Activated CD4-positive, alpha-beta memory T cell treated with anti-CD3 and anti-CD28 coated beads for 36 hours (primary cell): ENCODE measurements at places on chromosomes 16 and 17. TPM values are rescaled to one million over a fixed set of nuclear protein-coding genes. Genes with fewer than 3 reads are reported as not detected.
A peak's percentile ranks its signal among the peaks of the same experiment; 100 is the strongest.

- DNase-seq: peak; percentile 63
These were observed at the start of gene CLDN6 for GRCh38 chr16:3017794-3018506. Gene CLDN6 (minus strand): TSS chr16:3018183. CDS start chr16:3016021, 2,162 bp downstream.

DNA sequence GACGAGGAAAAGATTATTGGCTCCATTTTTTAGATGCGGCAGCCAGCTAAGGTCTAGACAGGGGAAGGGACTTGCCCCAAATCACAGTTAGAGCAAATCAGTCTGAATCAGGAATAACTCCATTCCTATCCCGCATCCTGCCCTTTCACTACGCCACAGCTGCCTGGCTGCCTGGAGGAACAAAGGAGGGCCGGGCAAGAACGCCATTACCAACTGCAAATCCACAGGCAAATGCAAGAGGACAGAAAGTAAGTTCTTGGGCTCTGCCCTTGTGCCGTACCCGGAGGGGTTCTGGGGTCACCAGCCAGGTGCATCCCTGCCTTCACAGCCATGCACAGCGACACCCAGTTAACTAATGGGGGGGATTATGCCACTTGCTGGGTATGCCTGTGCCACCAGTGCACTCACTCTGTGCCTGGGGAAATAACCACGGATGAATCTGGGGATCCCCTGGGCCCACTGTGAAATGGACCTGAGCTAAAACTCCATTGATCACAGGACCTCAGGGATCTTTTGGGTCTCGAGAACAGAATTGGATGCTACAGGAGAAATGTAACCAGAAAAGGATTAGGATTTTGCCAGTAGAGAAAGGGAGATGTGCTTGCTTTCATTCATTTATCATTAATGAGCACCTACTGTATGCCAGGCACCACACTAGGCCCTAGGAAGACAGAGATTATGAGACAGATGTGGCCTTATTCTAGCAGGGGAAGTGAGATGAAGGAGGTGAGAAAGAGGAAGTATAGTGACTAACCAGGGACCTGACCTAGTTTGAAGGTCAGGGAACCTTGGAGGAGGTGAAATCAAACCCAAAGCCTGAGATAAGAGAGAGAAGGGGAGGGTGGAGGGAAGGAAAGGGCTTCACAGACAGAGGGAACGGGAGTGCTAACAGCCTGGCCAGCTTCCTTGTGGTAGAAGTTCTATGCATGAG lies 17.7 kb downstream of the BCL7C start:
- DNase-seq: peak; percentile 38

- no peak for DNase-seq
These were observed 96.4 kb downstream of the MSI2 start for GRCh38 chr17:57352665-57353175.

DNA sequence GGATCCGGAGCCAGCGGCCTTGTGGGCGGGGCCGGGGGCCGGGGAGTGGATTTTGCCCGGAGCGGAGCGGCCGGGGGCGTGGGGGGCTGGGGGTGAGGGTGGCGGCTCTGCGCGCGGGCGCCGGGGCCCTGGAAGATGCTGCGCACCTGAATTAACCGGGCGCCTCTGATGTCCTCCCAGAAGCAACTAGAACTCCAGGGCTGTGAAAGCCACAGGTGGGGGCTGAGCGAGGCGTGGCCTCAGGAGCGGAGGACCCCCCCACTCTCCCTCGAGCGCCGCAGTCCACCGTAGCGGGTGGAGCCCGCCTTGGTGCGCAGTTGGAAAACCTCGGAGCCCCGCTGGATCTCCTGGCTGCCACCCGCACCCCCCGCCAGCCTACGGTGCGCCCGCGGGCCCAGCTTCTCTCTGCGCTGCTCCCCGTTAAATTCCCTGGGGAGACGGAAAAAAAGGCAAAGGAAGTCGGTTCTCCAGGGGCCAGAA lies 549 bp downstream of the SLC26A11 start:
- peak; percentile 19 for DNase-seq

- DNase-seq: no peak
These were observed 10.9 kb upstream of the GINS2 start for GRCh38 chr16:85699628-85700027.

GRCh38 chr17:44402564-44403172 lies 13.2 kb upstream of the ITGA2B start:
- DNase-seq: no peak

- DNase-seq: no peak
These were observed 15.4 kb downstream of the SCO1 start for GRCh38 chr17:10681866-10682446.

- DNase-seq: no peak
These were observed 76.2 kb upstream of the CDC42EP4 start for GRCh38 chr17:73387746-73388577.

DNA sequence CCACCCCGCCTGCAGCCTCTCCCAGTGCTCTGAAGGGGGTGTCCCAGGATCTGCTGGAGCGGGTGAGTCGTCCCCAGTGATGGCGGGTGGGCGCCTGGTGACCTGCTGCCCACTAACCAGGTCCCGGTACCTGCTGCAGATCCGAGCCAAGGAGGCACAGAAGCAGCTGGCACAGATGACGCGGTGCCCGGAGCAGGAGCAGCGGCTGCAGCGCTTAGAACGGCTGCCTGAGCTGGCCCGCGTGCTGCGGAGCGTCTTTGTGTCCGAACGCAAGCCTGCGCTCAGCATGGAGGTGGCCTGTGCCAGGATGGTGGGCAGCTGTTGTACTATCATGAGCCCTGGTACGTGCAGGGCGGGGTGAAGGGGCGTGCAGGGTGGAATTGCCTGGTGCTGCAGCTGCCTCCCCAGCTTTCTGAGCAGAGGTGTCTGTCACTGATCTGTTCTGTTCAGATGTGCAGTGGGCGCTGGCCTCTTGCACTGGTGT lies 3.6 kb downstream of the CDT1 start:
- no peak for DNase-seq

- peak; percentile 51 for DNase-seq
These were observed 10.0 kb upstream of the CD300LD start for GRCh38 chr17:74601944-74602572.

GRCh38 chr17:51132964-51133319 lies 12.3 kb upstream of the SPAG9 start:
- no peak for DNase-seq

DNA sequence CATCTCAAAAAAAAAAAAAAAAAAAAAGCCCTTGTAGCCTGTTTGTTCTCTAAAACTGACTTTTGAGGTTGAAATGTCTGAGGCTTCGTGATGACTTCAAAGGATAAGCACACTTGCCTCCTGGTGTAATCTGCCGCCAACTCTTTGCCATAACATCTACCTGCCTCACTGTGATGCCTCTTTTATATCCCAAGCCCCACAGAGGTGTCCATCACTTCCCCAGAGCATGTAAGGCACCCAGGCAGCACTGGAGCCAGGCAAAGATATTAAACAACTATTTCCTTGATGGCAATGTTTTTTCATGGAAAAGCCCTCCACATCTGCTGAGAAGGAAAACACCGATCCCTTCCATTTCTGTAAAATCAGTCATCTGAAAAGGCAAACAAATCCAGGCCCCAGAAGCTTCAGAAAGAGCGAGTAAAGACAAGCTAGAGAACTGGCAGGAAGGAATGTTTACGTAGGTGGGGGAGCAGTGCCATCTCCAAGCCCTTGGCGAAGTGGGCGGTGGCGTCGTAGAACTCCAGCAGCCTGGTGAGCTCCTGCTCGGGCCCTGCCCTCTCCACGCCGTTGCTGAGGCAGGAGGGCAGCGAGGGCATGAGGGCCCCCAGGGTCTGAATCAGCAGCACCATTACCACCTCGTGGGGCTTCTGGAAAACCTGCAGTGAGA lies 28.6 kb downstream of the COG7 start:
- no peak for DNase-seq

- DNase-seq: no peak
These were observed 39.4 kb upstream of the DHX8 start for GRCh38 chr17:43444223-43445008.

GRCh38 chr17:57357392-57357784 lies 101.1 kb downstream of the MSI2 start:
- no peak for DNase-seq

GRCh38 chr16:49632086-49632794 lies 223.7 kb downstream of the ZNF423 start:
- DNase-seq: no peak

DNA sequence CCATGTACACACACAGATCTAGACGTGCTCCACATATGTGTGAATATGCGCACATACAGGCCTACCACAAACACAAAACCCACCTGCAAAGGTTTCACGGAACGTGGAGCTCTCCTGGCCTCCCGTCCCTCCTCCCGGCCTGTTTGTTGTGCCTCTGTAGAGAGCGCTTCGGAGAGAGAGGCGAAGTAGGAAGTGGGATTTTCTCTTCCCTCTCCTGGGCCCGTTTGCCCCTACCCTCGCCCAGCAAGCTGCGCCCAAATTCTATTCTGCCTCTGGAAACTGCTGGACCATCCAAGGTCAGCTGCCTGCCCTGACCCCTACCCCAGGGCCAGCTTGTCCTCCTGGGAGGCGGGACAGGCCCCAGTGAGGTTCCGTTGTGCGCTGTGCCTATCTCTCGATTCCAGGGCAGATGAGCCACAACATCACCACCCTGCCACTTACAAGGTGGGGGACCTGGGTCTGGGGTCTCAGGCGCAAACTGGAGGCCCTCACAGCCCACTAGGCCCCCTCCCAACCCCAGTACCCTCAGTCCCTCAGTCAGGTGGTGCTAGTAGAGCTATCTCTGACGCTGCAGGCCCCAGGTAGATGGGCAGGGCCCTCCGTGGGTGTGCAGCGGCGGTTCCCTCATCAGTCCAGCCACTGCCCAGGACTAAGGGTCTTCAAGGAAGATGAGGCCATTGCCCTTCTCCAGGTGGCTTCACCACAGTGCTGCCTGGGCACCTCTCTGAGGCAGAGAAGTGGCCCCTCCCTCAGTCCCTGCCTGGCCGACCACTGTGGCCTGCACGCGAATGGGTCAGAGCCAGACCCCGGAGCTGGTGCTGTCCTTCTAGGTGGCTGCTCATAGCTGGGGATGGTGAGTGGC lies 54.2 kb downstream of the BEAN1 start:
- DNase-seq: peak; percentile 5

DNA sequence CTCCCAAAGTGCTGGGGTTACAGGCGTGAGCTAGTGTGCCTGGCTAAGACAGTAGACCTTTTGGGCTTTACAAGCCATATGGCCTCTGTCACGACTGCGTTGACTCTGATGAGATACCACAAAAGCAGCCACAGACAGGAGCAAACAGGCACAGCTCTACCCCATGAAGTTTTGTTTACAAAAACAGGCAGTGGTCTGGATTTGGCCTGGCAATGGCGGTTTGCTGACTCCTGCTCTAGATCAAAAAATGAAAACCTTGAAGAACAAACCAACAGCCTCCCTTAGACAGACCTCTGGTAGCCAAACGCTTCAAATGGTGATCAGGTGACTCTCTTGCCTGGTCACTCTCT lies 20.7 kb downstream of the SLC43A2 start:
- DNase-seq: no peak

GRCh38 chr16:942436-943060 lies 28.2 kb downstream of the LMF1 start:
- no peak for DNase-seq

DNA sequence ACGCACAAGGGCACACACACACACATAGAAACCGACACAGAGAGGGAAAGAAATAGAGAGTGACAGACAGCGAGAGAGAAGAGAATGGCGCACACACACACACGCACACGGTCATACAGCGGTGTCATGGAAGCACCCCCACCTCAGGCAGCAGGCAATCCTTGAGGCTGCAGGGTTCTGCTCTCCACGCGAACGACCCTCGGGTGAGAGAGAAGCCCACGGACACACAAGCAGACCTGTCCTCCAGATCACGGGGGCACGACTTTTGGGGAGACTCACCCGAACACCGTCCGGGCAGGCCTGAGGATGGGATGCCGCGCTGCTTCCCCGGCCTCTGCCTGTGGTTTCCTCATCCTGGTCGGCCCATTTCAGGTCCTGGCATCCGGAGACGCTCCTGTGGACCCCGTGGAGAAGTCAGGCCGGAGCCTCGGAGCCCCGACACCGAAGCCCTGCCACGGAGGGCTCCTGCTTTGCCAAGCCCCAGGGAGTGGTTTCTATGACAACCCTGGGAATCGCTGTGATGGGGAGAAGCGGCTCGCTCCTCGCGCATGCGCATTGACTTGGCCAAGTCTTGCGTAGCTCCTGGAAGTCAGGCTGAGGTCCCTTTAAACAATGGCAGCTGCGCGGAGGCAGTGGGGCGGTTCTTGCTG lies 118.2 kb upstream of the KCNJ18 start:
- peak; percentile 58 for DNase-seq

DNA sequence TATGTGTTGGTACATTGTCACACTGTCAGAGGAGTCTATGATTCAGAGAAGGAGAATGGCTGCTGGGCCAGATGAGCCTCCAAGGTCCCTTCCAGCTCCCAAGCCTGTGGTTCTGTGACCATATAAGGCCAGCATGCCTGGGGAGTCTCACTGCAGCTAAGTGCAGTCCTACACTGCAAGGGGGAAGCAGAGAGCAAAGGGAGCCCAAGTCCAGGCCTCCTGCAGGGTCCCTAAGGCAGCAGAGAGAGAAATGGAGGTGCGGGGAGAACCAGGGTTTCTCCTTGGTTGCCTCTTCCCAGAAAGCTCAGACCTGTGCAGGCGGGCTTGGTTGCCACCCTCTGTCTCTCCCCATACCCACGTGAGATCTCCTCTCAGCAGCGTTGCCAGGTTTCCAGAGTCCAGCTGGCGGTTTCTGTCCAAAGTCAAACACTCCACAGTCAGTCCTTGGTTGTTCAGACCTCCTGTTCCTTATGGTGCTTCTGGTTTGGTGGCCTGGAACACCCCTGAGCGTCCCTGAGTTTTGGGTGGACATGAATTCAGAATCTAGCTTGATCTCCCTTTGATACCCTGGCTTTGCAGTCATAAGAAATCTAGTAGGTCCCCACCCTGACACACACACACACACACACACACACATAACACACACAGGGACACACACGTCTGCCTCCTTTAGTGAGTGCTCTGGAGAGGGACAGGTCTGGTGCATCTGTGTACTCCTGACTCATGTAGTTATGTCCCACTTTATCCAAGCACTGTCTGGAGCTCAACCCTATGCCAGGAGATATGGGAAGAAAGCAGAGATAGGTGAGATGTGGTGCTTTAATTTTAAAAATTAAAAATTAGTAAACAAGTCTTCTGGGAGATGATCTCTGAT lies 78.8 kb downstream of the GNAO1 start:
- no peak for DNase-seq

DNA sequence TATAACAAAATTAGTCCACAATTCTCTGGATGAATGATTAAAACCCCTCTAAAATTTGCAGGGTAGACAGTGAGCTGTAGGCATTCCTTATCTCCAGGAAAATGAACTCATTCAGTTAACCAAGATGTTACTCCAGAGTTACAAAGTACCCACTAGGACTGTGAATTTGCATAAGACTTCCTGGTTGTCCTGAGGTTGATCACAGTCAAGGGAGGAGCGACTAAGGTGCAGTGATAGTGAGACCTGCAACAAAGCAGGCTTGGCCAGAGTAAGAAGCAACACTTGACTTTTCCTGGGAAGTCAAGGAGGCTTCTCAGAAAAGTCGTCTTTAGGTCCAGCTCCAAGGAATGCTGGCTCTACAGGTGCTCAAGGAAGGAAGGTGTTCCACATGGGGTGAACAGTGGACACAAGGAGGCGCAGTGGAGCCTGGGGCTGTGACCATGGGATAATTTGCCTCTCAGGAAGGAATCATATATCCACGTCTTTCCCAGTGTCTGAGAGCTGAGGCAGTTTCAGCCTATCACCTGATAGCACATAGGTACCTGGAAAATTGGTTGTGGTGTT lies 821.1 kb upstream of the EEF2KMT start:
- DNase-seq: no peak

The KRTAP4-5 gene
- not detected for total RNA-seq

The GJD3 gene
- total RNA-seq: 0.27 TPM

The CFAP97D1 gene
- total RNA-seq: not detected

The MILR1 gene
- total RNA-seq: not detected

The SNAI3 gene
- 5.5 TPM for total RNA-seq

The WBP2 gene
- 80.6 TPM for total RNA-seq

The SLC5A2 gene
- total RNA-seq: not detected

The CRYBA1 gene
- total RNA-seq: not detected

The CCL7 gene
- total RNA-seq: not detected
